Hematopoietic multipotent progenitor cell treated with erythropoietin and hydrocortisone succinate and interleukin-3 and kit ligand, for 8 days (in vitro differentiated cells): ENCODE measurements at places on chromosomes 6 and 20.

- DNase-seq: peak; percentile 24
Observed at GRCh38 chr20:52783769-52784168, 188.4 kb upstream of the TSHZ2 start.

GRCh38 chr6:44415873-44416502 lies 28.5 kb downstream of the CDC5L start:
- no peak for DNase-seq

- no peak for DNase-seq
Observed at GRCh38 chr6:151063842-151064647, 175.7 kb upstream of the AKAP12 start.

GRCh38 chr20:17579369-17580039 lies 9.6 kb downstream of the DSTN start:
- DNase-seq: no peak

DNA sequence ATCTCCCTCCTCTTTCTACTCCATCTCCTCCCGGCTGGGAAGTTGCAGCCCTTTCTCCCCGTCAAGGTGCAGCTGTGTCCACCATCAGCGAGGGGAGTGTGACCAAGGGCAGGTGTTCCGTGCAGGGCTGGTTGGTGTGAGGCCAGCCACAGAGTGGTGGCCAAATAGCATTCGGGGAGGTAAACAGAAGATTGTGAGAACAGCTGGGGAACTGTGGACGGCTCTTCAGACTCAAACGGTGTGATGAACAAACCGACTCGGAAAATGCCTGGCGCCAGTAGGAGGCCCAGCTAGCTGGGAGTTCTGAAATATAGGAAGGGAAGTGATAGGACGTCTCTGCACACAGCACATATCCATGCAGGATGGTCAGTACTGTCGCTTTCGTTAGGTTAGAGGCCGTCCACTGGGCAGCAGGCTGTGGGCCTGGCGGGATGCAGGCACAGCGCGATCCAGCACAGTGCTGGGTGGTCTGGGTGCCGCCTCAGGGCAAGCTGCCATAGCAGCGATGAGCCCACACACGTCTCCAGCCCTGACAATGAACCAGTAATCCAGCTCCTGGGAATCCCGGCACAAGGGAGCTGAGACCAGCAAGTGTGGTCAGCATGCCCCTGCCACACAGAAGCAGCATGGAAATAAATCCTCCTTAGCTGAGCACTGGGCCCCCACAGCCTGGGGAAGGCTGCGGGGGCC lies 258.1 kb downstream of the TAF4 start:
- no peak for DNase-seq

DNA sequence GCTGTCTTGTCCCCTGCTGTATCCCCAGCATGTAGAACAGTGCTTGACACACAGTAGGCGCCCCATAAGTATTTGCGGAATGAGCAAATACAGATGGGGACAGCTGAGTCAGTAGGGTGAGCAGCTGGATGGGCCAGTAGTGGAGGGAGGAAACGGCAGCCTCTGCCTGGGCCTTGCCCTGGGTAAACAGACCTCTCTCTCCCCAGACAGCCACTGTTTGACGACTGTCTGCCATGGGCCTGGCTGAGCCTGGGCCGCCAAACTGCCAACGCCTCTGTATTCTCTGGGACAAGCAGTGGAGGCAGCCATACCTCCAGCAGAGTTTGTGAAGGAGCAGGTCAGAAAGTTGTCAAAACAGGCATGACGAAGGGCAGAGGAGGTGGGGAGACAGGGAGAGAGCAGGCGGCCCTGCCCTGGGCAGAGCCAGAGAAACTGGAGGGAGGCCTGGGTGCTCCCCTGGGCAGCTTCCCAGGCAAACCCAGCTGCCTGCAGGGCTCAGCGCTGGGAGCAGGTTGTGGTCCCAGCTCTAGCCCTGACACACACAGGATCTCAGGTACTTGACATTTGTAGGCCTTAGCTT lies 15.2 kb downstream of the HNF4A start:
- no peak for DNase-seq

GRCh38 chr6:64930681-64931080 lies 776.3 kb downstream of the EYS start:
- DNase-seq: no peak

DNA sequence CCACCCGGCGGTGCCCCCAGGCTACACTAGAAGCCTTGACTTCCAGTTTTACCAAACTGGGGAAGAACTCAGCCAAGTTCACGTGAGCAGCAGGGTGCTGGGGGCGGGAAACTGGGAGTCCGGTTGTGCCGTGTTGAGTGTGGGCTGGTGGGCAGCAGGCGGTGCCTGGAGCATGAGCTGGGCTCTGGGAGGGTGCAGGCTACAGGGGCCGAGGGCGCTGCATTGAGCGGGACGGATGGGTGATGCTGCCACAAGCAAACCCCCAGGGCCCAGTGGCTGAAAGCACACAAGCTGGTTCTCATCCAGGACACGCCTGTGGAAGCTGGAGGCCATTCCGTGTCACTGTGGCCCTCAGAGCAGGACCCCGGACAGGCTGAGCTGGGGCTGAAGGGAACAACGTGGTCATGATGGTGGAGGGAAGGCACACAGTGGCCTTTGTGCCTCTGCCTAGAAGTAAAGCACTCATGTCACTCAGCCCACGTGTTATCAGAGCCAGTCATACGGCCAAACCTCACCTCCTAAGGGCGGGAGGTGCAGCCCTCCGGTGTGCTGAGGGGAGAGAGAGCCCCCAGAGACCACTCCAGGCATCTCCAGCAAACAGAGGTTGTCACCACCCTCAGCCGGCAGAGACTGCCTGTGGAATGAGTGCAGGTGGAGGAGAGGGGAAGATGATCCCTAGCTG lies 29.5 kb downstream of the RBM38 start:
- peak; percentile 46 for DNase-seq

GRCh38 chr6:106692819-106693208 lies 63.4 kb downstream of the QRSL1 start:
- DNase-seq: peak; percentile 55

- DNase-seq: no peak
Observed at GRCh38 chr20:4683261-4683660, 38.4 kb upstream of the PRND start.

GRCh38 chr6:119237177-119237715 lies 112.3 kb downstream of the MAN1A1 start:
- no peak for DNase-seq

DNA sequence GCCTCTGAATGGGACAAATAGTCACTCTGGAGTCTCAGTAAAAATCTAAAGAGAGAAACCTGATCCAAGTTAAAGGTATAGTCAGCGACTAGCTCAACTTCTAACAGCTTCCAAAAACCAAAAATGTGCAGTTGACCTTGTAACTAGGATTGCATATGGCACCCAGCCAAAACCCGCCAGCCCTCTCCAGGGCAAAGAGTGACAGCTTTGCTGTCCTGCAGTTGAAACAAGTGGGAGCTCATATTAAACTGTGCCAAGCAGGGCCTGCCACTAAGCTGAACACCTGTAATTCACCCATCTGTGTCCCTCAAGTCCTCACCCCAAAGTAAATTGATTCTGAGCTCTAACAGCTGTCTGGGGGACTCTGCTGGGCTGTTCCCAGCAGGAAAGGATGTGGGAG lies 695.3 kb downstream of the MAFB start:
- no peak for DNase-seq

GRCh38 chr20:52959125-52959524 lies 13.0 kb upstream of the TSHZ2 start:
- DNase-seq: no peak

DNA sequence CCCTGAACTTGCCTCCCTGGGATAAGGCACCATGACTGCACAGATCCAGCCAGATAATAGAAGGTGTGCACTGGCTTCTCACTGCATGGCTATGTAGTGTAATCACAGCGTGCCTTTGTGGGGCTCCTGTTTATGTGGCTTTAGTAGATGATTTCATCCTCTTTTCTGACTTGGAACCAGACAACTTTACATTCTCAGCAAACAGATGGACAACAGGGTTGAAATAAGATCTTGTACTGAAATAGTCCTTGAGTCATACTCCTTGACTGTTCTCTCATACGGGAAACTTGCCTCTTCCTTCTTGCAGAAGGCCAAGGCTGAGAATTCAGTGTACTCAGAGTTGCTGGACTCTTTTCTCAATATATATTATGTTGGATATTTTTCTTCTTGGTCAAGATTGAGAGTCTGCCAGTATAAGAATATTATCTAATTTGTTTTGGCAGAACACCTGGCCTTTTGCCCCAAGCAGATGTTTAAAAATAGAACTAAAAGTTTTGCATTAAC lies 25.0 kb upstream of the RNF144B start:
- no peak for DNase-seq

DNA sequence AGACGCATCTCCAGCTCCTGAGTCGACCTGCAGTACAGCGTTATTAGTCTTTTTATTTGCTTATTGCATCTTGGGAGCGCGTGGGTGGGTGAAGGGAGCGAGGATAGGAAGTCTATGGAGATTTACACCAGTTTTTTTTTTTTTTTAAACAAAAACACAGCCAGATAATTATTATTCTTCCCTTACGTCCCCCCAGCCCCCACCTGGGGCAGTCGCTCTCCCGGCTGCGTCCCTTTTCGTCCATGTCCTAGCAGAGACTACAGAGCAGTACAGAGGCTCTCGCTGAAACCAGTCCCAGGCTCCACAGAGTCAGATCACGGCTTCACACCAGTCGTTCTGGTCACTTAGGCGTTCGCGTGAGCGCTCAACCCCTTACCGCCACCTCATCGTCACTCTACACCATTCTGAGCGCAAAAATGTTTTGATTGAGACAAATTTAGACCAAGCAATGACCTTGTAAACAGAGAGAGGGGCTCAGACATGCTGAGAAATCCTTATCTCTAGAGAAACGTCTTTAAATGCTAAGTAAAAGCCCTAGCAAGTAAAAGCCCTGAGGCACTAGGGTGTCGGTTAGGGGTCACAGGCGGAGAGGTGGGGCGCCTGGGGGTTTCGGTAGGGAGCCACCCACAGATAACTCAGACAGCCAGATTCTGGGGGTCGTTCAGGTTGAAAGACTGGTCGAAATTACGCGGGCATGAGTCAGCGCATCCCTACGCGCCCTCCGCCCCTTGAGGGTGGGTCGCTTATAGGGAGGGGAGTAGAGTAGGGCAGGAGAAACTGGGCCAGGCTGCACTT lies 975 bp upstream of the PPT2 start:
- DNase-seq: no peak
